Epithelial cell of proximal tubule (primary cell): ENCODE measurements at places on chromosomes 1 and 21. TPM values are rescaled to one million over a fixed set of nuclear protein-coding genes. Genes with fewer than 3 reads are reported as not detected.

Gene C1orf141
- total RNA-seq: not detected in 2 replicates

Gene OR10Z1
- not detected in 2 replicates for total RNA-seq

Gene MARK1
- 5.4 and 6.3 TPM in 2 replicates for total RNA-seq

Gene PTGFRN
- total RNA-seq: 64.2 and 86.3 TPM in 2 replicates

Gene PGLYRP3
- not detected in 2 replicates for total RNA-seq

Gene KRTCAP2
- total RNA-seq: 170 and 193 TPM in 2 replicates

Gene IL22RA1
- total RNA-seq: 0.07 TPM in 1 of 2 replicates, not detected in the other

Gene TFF2
- not detected in 2 replicates for total RNA-seq

Gene SLC9C2
- total RNA-seq: not detected in 2 replicates

Gene EPHA10
- total RNA-seq: under 0.01 and 0.17 TPM in 2 replicates

Gene OR2M3
- not detected in 2 replicates for total RNA-seq

Gene SPRR2D
- total RNA-seq: not detected in 2 replicates

Gene CDKN2C
- 2.8 and 3.0 TPM in 2 replicates for total RNA-seq

Gene ADGRL4
- 9.0 and 14.6 TPM in 2 replicates for total RNA-seq

Gene TSACC
- 0.36 and 0.69 TPM in 2 replicates for total RNA-seq

Gene DCLRE1B
- total RNA-seq: 7.0 and 14.1 TPM in 2 replicates

Gene SLC25A34
- total RNA-seq: 0.07 and 0.75 TPM in 2 replicates

Gene NCSTN
- 55.7 and 57.0 TPM in 2 replicates for total RNA-seq

Gene CCDC24
- 6.6 and 7.3 TPM in 2 replicates for total RNA-seq

Gene MACF1
- 185 and 296 TPM in 2 replicates for total RNA-seq

Gene CENPF
- 67.0 and 80.5 TPM in 2 replicates for total RNA-seq

Gene C1orf116
- 21.6 and 22.5 TPM in 2 replicates for total RNA-seq

Gene PLA2G2D
- not detected in 2 replicates for total RNA-seq

Gene LPGAT1
- 35.5 and 42.7 TPM in 2 replicates for total RNA-seq

Gene KCNK1
- total RNA-seq: 6.1 and 9.8 TPM in 2 replicates

Gene NR1I3
- total RNA-seq: not detected in 2 replicates

Gene KRTAP21-2
- total RNA-seq: not detected in 2 replicates

Gene MATN1
- not detected in 2 replicates for total RNA-seq

Gene C4BPA
- total RNA-seq: not detected in 2 replicates

Gene MPL
- total RNA-seq: not detected in 2 replicates

Gene UQCRHL
- 1.4 and 2.0 TPM in 2 replicates for total RNA-seq

Gene LRRC38
- 0.36 TPM in 1 of 2 replicates, not detected in the other for total RNA-seq

Gene ZNF683
- not detected in 2 replicates for total RNA-seq

Gene RHEX
- total RNA-seq: 0.29 and 0.58 TPM in 2 replicates

Gene RPE65
- total RNA-seq: not detected in 2 replicates
